ENCODE measurements at places on chromosomes 7 and 10.

DNA sequence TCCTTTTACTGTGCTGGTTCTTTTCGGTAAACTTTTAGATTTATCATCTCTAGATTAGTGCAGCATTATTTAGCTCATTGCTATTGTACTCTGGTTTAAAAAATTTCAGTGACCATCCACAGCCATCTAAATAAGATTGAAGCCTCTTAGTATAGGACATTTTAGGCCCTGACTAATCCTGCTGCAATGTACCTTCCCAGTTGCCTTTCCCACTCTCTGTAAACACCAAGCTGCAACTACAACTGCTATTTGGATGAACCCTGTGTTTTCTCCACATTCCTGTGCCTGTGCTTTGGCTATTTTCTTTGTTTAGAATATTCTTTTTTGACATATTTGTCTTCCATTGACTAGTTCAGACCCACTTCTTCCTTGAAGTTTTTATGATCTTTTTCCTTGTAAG lies 314.6 kb downstream of the AUTS2 start:
- DNase-seq = no peak

DNA sequence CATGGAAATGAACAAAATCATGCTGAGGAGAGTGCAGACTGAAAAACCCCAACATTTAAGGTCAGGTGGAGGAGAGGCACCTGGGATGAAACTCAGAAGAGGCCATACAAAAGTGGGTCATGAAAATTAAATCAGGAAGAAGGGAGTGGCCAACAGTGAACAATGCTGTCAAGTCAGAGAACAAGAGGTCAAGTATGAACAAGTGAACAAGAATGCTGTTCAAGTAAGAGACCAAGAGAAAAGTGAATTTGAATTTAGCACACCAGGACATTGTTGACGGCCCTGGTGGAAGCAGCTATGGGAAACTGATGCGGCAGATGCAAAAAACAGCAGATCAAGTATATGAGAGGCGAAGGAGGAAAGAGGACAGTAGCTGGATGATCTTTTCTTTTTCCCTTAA lies 7.9 kb downstream of the CEP41 start:
- DNase-seq = no peak

GRCh38 chr10:126518218-126519080 lies 130.2 kb upstream of the ADAM12 start:
- DNase-seq = no peak

DNA sequence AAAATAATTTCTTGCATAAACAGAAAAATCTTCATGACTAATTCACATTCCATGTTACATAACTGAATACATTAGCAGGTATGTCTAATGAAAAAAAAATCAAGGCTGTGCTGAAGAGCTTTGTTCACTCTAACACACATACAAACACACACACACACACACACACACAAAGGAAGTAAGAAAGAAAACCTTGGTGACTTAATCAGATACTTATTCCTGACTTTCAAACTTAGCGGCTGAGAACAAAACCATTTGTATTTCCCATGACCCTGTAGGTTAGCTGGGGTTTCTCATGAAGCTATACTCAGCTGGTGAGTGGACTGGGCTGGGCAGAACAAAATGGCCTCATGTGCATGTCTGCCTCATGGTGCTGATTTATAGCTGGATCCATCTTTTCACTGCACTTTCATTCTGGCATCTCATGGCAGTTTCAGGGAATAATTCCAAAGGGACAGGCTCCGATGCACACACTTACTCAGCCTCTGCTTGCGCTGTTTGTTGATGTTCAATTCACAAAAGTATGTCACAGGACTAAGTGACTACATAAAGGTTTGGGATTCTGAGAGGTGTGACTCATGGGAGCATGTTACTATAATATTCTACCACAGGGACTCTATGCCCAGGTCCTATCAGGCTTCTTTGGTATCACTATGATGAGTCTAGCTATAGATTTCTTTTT lies 161.2 kb downstream of the PCLO start:
- no peak for DNase-seq

- no peak for DNase-seq
These were observed 23.5 kb downstream of the GNAT3 start for GRCh38 chr7:80488406-80488805.

- no peak for DNase-seq
These were observed 10.7 kb downstream of the EPHA1 start for GRCh38 chr7:143397710-143398530.

DNA sequence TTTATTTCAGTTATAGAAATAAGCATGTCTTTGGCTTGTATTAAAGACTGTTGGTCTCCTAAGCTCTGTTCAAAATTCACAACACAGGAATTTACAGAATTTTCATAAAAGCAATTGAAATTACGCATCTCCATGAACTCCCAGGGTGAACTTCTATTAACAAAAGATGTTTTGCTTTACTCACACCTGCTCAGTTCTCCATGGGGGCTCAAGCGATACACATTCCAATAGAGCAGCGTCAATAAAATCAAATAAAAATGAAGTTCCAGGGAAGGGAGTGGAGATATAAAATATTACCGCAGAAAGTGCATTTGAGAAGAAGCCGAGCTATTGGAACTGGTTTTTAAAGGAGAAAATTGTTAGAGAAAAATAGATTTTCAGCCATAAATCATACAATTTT lies 41.5 kb upstream of the ZNF438 start:
- no peak for DNase-seq

Data from right lung (tissue), 10 donors.